ENCODE measurements at places on chromosomes 2 and 18. TPM values are rescaled to one million over a fixed set of nuclear protein-coding genes. Genes with fewer than 3 reads are reported as not detected.

DNA sequence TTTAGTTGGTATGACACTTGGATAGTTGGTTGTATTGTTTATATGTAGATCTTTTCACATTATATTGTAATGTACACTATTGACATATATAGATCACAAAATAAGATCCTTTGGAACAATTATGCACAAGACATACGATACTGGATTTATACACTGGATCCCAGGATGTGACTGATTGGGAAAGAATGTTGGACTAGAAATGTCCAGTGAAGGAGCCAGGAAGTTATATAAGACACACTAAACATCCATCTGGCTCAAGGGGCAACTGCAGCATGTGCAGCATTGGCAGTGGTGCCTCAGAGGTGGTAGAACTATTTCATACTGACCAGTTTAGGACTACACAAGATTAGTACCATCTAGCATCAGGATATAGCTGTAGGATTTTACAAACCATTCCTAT lies 104.9 kb downstream of the TRABD2A start:
- no peak for DNase-seq

GRCh38 chr2:71283131-71283530 lies 48.5 kb upstream of the ZNF638 start:
- DNase-seq, result no peak

DNA sequence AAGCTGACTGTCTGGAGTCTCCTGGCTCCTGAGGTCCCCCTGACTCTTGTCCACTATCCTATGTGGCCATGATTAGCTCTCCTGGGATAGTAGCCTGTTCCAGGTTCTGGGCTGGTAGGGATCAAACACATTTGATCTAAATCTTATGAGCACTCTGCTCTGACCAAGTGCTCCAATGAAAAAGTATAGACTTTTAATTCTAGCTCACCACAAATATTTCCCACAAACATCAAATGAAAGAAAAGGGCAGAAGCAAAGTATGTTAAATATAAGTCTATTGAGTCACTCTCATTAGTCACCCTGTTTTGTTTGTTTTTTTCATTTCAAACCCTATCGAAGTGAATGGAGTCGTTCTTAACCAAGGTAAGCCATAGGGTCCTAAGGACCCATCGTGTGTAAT lies 39.7 kb upstream of the NEDD4L start:
- no peak for DNase-seq

- DNase-seq, result no peak
These were observed 27.1 kb upstream of the IHH start for GRCh38 chr2:219087848-219088247.

GRCh38 chr2:101004620-101005325 lies 2.7 kb downstream of the RPL31 start:
- no peak for DNase-seq

- DNase-seq, result no peak
These were observed 86.9 kb upstream of the SERPINE2 start for GRCh38 chr2:224126003-224126402.

DNA sequence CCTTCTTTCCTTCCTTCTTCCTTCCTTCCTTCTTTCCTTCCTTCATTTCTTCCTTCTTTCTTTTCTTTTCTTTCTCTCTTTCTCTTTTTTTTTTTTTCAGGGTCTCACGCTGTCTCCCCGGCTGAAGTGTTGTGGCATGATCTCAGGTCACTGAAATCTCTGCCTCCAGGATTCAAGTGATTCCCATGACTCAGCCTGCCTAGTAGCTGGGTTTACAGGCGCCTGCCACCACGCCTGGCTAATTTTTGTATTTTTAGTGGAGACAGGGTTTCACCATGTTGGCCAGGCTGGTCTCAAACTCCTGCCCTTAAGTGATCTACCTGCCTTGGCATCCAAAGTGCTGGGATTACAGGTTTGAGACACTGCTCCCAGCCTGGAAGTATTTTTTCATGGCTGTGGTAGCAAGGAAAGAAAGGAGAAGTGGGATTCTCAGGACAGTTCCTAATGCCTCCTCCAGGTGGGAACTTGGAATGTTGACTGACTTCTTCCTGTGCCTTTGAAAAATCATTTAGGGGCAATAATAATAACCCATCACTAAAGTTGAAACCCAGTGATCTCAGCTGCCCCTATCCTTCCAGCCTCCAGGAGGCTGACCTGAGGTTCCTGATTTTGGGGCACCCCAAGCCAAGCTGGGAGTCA lies 89.3 kb upstream of the CELF4 start:
- DNase-seq, result no peak

GRCh38 chr2:206980413-206980812 lies 41.1 kb downstream of the CPO start:
- DNase-seq, result no peak

- no peak for DNase-seq
These were observed 10.1 kb upstream of the SANBR start for GRCh38 chr2:61055557-61055956.

- no peak for DNase-seq
These were observed 18.8 kb downstream of the PSD4 start for GRCh38 chr2:113192459-113193100.

- no peak for DNase-seq
These were observed 163.1 kb downstream of the CCDC178 start for GRCh38 chr18:33277431-33277830.

GRCh38 chr2:28088970-28089369 lies 198.4 kb downstream of the BABAM2 start:
- DNase-seq, result no peak

- DNase-seq, result no peak
These were observed 196.0 kb downstream of the LDLRAD4 start for GRCh38 chr18:13414521-13414920.

GRCh38 chr2:234492717-234493485 lies 4.0 kb downstream of the ARL4C start:
- DNase-seq, result peak; percentile 26

- DNase-seq, result peak; percentile 71
These were observed 118.0 kb upstream of the MSTN start for GRCh38 chr2:190180313-190181122.

DNA sequence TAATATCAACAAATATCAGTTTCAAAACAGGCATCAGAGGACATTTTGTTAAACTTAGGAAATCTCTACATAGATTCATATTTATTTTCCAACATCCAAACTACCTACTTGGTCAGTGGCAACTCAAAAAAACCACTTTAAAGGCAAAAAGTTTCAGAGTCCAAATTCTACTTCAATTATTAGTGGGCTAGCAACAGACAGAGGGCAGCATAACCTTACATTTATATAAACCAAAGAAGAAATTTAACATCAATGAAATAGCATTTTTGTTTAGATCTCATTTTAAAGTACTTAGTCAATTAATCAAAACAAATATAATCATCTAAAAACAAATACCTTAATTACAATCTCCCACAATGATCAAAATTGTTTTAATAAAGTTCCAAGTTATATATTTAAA lies 33.3 kb downstream of the RTTN start:
- DNase-seq, result no peak

GRCh38 chr18:24488824-24489493 lies 28.5 kb downstream of the HRH4 start:
- DNase-seq, result no peak

GRCh38 chr2:37730037-37730818 lies 58.8 kb upstream of the CDC42EP3 start:
- DNase-seq, result no peak

GRCh38 chr2:241356871-241357260 lies 781 bp downstream of the FARP2 start:
- no peak for DNase-seq

- no peak for DNase-seq
These were observed 69.8 kb downstream of the MAP3K20 start for GRCh38 chr2:173145454-173145853.

DNA sequence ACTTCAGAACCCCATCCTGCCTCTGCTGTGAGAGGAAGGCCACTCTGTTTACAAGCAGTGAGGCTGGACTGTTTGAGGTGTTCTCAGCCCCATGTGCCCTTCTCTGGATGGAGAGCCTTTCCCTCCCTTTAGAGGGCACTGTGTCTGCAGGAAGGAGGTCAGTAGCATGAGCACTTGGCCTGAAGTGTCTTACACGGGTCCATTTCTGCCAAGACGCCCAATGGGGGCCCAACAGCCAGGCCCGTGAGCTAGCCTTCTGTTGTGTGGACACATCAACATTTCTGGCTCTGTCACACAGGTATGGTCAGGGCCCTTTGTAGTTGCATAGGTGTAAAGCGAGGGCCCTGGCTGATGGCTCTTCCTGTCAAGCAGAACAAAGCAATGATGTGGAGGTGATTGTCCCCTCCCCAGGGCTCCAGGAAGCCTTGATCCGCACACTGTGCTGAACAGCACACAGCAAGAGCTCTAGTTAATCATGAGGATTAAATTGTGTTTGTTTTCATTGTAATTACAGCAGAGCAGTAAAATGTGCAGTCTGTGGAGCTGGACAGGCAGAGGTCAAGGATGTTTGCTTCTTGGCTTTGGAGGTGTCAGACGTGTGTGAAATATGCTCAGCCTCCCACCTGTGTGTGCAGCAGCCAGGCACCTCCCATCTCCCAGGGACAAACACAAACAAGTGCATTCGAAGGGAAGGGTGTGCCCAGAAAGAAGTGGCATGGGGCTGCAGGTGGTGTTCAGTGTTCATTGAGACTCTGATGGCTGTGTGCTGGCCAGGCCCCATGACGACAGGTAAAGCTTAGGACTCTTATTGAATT lies 132.1 kb downstream of the SH3RF3 start:
- DNase-seq, result peak; percentile 19

- no peak for DNase-seq
These were observed 2.3 kb downstream of the DGUOK start for GRCh38 chr2:73928963-73929347.

- no peak for DNase-seq
These were observed 315.7 kb upstream of the CWC22 start for GRCh38 chr2:180322781-180323180.

- DNase-seq, result no peak
These were observed 108.4 kb upstream of the RMDN2 start for GRCh38 chr2:37816686-37817085.

GRCh38 chr2:172555272-172555521 lies 693 bp upstream of the PDK1 start:
- DNase-seq, result no peak

GRCh38 chr2:147275943-147276342 lies 568.9 kb upstream of the ACVR2A start:
- no peak for DNase-seq

DNA sequence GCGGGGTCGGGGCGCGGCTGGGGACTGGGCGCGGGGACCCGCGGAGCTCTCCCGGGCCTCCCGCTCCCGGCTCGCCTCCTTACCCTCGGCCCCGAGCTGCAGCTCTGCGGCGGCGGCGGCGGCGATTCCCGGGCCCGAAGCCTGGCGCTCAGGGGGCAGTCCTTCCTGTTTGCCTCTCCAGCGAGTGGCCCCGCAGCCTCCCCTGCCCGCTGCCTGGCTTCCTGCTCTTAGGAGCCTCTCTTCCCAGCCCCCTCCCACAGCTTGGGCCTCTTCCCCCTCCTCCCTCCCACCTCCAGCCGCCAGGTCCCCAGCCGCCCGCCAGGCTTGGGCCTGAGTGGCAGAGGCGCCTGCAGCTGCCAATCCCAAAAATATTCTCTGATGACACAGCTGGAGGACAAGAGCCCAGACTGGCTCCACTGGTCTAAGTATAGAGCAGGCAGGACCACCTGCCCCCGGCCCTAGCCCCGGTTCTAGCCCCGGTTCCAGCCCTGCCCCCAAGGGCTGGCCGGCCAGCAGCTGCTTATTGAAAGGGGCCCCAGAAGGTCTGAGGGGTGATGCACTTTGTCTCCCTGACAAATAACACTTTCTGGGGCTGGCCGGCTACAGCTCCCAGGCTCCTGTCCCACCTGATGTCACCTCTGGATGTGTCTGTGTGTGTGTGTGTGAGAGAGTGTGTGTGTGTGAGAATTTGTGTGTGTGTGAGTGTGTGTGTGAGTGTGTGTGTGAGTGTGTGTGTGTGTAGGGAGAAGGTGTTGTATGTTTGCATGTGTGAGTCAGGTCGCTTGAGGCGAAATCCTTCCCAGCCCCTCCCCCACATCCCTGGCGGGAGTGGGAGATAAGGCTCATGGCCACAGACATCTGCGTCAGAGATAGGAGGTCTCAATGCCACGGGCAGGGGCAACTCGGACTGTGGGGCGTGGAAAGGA lies at the start of gene OBSL1:
OBSL1 (minus strand) TSS at position 229 of the 926 bp plus-strand sequence. CDS start 307 bp downstream, outside the sequence.
- peak; percentile 83 for DNase-seq

DNA sequence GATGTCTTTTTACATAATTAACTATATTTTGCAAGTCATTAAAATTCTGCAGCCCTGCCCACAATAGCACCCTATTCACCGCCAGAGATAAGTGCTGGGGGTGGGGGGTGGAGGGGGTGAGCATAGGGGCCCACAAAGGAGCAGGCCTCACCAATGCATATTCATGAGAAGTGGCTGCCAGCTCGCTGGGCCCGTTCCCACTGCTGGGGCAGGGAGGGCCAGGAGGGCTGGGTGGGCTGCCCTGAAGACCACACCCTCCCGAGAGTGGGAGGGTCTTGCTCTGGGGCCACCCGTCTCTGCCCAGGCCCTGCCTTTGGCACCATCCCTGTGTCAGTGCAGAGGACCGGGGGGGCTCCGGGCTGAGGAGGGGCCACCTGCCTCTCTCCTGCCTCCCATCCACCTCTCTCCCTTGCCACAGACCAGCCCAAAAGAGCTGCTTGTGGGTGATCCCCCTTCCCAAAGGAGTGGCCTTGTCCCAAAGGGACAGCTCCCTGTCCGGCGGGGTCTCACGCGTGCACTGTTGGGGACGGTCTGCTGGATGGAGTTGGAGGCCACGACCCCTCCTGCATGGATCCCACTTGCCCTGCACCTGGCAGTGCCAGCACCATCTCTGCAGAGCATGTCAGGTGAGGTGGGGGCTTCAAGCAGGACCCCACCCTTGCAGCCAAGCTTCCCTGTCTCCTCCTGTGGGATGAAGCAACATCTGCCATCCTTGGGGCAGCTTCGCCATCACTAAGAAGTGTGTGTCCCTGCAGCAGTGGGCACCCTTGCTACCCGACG lies 138.8 kb upstream of the GPC1 start:
- DNase-seq, result no peak

DNA sequence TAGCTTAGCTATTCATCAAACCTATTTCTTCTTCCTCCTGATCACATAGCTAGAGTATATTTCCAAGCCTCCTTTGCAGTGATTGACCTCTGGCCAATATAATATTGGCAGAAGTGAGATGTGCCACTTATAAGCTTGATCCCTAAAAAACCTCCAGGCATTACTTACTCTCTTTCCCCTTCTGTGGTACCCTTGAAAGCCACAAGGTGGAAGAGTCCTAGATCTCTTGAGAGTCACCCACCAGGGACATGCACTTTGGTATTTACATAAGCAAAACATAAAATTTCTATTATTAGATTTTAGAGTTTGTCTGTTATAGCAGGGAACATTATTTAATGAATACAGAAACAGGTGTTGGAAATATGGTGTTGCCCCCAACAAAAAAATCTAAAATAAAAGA lies 112.0 kb downstream of the EXOC6B start:
- no peak for DNase-seq

GRCh38 chr2:197626965-197627625 lies 48.3 kb downstream of the RFTN2 start:
- no peak for DNase-seq

Gene TTN
- 6.7 TPM for total RNA-seq

Gene GCG
- total RNA-seq, result not detected

Gene DYSF
- total RNA-seq, result 14.9 TPM

Gene ZSCAN30
- 12.5 TPM for total RNA-seq

Gene RRM2
- total RNA-seq, result 4.3 TPM

Gene SCYGR1
- total RNA-seq, result not detected

Gene SCYGR4
- total RNA-seq, result not detected

Gene EGR4
- not detected for total RNA-seq

Gene MC5R
- not detected for total RNA-seq

Gene LIMS4
- 11.9 TPM for total RNA-seq
